ENCODE measurements at places on chromosomes 5 and 9. TPM values are rescaled to one million over a fixed set of nuclear protein-coding genes. Genes with fewer than 3 reads are reported as not detected.

NR6A1 gene
- polyA plus RNA-seq: 1.1 TPM

PPP3R2 gene
- not detected for polyA plus RNA-seq

ECSCR gene
- polyA plus RNA-seq: not detected

CD274 gene
- 18.9 TPM for polyA plus RNA-seq

TMEM232 gene
- 1.1 TPM for polyA plus RNA-seq

HEXB gene
- 103 TPM for polyA plus RNA-seq

LSM11 gene
- 2.1 TPM for polyA plus RNA-seq

PITX1 gene
- 2.3 TPM for polyA plus RNA-seq

LRRC70 gene
- 0.22 TPM for polyA plus RNA-seq
